T1000 (cell line): ENCODE measurements at places on chromosomes 12 and 14.

GRCh38 chr12:11457996-11458645 lies 62.8 kb upstream of the PRB2 start:
- no peak for DNase-seq

DNA sequence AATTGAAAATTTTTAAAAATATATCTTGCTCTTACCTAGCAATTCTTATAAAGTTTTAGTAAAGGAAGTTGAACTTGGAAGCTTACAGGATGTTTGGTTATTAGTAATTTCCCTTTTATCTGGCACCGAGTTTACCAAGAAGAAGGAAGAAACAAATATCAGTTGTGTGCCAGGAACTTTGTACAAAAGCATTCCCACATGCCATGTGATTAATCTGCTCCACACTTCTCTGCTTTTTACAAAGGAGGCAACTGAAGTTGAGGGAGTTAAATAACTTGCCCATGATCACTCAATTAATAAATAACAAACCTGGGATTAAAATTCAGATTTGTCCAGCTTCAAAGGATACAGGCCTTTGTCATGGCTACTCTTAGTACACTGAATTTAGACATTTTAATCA lies 122.5 kb upstream of the BCAT1 start:
- no peak for DNase-seq

DNA sequence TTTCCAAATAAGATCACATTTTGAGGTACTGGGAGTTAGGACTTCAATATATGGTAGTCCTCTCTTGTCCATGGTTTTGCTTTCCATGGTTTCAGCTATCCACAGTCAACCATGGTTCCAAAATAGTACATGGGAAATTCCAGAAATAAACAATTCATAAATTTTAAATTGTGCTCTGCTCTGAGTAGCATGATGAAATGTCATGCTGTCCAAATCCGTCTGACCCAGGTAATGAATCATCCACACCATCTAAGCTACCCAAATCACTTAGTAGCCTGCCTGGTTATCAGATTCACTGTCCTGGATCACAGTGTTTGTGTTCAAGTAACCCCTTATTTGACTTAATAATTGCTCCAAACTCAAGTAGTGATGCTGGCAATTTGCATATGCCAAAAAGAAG lies 197.9 kb downstream of the TMTC3 start:
- no peak for DNase-seq

GRCh38 chr14:56023661-56024081 lies 94.5 kb upstream of the PELI2 start:
- DNase-seq = no peak

GRCh38 chr12:124170760-124171159 lies 124.1 kb upstream of the RFLNA start:
- no peak for DNase-seq

- DNase-seq = no peak
Measured at GRCh38 chr12:30166006-30166795, 382.5 kb upstream of the TMTC1 start.

DNA sequence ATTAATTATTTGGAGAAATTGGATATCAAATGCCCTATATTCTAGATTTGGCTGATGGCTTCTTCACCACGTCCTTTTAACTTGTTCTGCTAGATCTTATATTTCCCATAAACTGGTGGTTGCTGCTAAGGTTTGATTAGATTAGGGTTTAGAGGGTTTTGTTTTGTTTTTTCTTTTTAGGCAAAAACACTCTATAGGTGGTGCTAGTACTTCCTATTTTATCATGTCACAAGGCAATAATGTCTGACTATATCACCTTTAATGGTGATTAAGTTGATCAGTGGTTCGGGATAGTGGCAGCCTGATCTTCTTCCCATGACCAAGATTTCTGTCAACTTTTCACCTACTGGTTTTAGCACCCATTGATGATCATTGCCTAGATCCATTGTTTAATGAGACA lies 455.1 kb downstream of the RAD51B start:
- no peak for DNase-seq

DNA sequence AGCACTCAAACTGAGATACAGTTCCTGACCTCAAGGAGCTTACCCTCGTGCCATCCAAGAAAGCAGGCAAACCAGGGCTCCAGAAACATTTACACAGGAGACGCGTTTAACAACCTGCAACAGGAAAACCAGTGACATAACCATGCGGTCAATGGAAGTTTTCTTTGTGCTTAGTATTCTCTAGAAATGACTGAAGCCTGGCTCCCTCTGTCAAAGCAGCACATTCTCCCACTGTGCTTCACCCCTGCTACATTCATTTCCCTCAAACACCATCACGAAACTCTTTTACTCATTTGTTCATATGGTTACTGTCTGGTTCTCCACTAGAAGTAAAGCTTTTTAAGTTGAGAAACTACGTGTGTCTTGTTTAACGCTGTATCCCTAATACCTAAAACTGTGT lies 161.3 kb upstream of the CCND2 start:
- DNase-seq = no peak

- no peak for DNase-seq
Measured at GRCh38 chr12:64390275-64390851, at the start of gene C12orf56. Gene C12orf56, minus strand, starts transcription at chr12:64390758. Its CDS starts 193 bp downstream, at chr12:64390565.

- no peak for DNase-seq
Measured at GRCh38 chr14:73323896-73324399, 86.6 kb downstream of the PAPLN start.

GRCh38 chr14:27553790-27554189 lies 956.0 kb upstream of the NOVA1 start:
- no peak for DNase-seq

- DNase-seq = no peak
Measured at GRCh38 chr14:24094841-24095270, 745 bp downstream of the PCK2 start.

DNA sequence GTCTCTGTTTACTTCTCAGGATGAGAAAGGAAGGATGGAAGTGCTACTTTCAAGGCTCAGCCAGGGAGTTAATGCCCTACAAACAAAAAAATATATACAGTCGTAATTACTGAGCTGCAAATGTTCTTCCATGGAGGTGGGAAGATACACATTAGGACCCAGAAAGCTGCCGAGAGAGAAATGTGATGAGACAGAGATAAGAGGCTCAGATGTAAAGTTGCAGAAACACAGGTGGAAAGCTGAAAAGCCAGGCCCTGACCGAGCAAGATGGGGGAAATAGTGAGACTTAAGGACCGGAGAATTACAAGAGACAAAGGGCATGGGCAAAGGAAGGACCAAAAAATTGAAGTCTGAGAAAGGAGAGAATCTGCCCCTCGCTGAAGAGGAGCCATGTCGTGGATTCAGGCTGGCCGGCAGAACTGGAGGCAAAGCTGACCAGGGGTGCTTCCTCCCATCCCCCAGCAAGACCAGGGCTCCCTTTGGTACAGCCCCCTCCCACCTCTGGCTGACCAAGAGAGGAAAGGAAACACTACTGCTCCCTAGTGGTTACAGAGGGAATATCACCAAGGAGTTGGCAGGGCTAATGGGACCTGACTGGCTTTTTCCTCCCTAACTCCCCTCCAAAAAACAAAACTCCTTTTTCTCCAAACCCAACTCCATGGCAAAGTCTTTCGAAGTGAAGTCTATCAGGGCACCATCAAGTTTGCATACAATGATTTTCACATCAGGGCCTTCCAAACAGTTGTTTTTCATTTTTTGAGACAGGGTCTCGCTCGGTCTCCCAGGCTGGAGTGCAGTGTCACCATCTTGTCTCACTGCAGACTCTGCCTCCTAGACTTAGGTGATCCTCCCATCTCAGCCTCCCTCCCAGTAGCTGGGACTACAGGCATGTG lies 12.1 kb downstream of the ZFHX2 start:
- no peak for DNase-seq

DNA sequence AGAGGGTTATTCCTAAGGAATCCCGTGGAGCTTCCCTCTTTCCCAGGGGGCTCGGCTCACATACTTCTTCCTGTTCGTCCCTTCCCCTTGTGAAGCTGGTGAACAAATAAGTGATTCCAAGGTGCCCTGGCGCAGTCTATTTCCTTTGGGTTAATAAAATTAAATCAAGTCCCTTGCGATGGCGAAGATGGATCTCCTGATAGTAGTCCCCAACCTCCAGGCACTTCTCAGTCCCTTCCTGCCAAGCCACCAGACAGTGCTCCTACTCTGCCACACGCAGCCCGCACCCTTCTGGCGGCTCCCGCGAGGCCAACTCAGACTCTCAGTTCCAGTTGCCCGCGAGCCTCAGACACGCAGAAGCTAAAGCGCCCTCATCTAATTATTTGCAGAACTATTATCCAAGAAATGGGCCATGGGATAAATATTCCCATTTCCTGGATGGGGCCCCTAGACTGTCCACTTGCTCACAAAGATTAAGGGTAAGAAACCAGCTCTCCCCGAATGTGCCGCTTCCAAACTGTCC lies 2.4 kb upstream of the SIX6 start:
- no peak for DNase-seq

DNA sequence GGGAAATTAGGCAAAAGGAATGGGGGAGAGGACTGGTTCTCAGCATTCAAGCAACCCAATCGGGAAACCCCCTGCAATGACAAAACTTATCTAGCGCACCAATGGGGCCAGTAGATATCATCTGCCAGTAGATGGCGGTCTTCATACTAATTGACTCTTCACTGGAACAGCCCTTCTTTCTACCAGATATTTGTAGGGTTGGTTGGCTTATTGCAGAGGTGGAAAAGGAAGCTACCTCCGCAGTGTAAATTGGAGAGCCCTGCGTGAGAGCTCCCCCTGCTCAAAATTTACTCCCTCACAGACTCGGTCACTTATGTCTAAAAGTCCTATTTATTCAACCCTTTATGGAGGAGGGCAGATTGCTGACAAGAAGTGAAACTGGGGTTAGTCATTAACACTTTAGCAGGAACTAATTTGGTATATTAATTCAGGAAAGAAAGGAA lies 166.1 kb upstream of the CCND2 start:
- no peak for DNase-seq

DNA sequence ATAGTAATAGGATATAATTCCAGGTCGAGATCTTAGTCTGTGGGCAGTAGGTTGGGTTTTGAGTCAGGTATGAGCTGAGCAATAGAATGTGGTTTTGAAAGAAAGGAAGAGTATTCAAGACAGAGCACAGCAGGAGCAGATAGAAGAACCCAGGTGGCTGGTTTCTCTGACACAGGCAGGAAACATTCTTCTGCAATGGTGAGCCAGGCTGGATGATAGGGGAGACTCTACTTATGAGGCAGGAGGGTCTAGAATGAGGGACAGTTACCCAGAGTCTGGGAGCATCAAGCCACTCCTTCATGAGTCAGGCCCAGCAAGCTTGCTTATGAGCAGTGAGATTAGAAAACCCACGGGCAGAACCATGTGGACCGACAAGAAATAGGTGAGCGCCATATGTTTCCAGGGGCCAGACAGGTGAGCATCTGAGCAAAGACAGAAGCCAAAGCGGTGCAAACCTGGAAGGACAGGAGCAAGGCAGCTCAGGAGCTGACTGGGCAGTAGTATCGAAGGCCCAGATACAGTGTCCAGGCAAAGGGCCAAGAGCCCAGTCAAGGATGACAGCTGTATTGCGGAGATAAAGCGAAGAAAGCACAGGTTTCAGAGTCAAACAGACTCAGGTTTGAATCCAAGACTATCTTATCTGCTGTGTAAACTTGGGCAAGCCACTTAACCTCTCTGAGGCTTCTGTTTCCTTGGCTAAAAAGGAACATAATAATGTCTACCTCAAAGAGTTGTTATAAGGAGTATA lies 22.5 kb upstream of the PCNX1 start:
- no peak for DNase-seq
